Stimulated activated CD4-positive, alpha-beta T cell treated with anti-CD3 and anti-CD28 coated beads, Interleukin-1b, Interleukin-23, amount 100 ng/mL, for 1 hour (primary cell): ENCODE measurements at places on chromosomes 6 and 20.

DNA sequence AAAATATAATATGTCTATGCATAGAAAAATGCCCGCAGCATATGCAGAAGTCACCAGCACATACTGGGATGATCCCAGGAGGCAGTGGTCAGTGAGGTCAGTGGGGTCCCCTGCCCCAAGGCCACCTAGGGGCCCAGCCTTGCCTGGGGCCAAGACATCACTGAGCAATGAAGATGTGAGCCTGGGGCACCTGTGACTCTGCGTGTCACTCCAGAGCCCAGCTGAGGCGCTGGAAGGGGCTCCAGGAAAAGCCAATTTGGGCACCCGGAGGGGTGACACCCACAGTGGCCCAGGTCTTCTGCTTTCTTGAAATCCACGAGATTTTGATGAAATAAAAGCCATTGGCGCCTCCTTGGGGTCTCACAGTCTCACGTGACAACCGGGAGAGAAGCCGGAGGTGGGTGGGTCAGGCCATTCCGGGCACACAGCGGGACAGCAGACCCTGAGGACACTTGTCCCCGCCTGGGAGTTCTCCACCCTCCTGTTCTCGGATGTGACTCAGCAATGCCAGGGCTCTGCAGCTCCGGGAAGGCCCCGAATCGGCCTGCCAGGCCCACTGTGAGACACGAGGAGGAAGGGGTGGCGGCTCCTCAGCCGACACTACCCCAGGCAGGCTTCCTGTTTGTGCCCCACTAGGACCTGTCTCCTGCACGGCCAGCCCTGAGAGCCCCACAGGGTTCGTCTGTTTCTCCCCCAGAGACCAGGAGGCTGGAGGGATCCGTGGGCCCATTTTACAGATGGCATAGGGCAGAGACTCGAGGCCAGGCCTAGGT, 24.4 kb upstream of the SLCO4A1 start:
- DNase-seq, result no peak

DNA sequence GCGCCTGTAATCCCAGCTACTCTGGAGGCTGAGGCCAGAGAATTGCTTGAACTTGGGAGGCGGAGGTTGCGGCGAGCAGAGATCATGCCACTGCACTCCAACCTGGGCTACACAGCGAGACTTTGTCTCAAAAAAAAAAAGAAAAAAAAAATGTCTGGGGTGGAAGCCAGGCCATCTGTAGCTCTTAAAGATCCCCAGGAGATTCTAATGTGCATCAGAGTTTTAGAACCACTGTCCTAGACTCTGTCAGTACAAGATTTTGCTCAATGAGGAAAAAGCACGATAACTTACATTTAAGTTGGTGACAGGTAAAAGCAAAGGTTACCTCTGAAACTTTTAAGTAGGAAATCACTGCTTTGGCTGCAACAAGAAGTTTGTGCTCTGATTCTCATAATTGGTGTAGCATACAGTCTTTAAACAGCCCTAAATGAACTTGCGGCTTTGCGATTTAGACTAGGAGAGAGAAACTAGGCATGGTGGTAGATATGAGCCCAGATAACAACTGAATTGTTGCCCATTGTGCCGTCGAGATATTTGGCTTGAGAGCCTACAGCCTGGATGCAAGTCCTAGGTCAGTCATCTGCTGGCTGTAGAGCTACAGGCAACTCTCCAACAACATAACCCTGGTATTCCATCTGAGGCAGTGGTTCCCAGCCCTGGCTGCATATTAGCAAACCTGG, 67.2 kb downstream of the BACH2 start:
- DNase-seq, result no peak

DNA sequence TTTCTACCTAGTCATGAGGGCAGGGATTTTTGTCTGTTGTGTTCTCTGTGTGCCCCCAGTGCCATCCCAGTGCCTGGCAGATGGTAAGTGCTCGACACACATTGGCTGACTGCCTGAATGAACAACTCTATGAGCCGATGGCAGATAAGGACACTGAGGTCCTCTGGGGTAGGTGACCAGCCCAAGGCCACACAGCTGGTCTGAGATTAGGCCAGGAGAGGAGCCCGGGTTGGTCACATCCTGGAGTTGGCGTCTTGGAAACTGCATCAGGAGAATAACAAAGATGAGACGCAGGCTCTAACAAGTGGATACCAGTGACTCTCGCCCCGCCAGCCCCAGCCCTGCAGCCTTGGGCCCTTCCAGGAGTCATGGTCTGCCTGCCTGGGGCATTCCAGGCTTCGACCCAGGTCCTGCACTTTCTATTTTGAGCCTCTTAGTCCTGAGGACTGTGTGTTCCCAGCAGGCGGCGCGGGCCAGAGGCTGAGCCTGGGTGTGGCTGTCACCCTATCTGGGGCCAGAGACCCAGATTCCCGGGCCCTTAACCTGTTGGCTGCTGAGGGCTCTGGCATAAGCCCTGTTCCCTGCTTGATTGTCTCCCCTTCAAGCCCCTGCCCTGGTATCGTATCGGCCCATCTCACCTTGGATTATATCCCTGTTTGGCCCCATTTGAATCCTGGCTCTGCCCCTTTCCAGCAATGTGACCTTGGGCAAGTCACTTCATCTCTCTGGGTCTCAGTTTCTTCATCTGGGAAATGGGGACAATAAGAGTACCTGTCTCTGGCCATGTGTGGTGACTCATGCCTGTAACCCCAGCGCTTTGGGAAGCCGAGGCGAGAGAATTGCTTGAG, 88.3 kb downstream of the CEBPB start:
- no peak for DNase-seq

- no peak for DNase-seq
These were observed 64.5 kb upstream of the SNX9 start for GRCh38 chr6:157758516-157759023.

GRCh38 chr20:45959126-45959525, 12.9 kb downstream of the ZNF335 start:
- no peak for DNase-seq
